Suppressor macrophage (primary cell): ENCODE measurements at places on chromosomes 16 and 17.

DNA sequence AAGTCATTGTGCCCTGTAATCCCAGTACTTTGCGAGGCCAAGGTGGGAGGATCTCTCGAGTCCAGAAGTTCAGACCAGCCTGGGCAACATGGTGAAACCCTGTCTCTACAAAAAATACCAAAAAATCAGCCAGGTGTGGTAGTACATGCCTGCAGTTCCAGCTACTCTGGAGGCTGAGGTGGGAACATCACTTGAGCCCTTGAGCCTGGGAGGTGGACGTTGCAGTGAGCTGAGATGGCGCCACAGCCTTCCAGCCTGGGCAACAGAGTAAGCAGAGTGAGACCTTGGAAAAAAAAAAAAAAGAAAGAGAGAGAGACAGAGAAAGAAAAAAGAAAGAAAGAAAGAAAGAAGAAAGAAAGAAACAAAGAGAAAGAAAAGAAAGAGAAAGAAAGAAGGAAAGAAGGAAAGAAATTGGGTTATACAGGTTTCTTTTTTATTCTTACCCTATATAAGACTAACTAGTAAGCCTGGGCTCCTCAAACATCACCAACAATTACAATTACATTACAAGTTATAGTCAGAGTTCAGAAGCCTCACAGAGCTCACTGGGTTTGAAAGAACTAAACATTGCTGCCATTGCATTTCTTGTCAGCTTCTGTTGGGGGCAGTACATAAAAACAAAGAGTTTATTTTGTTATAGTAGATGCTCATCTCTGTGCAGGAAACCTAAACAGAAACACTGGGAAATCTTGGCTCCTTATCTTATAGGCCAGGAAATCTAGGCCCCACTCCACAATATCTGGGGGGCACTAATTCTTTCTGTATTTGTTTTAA, 6.7 kb upstream of the ABCA9 start:
- no peak for DNase-seq

GRCh38 chr17:78112518-78113471, 15.8 kb downstream of the TMC6 start:
- peak; percentile 88 for DNase-seq

GRCh38 chr17:5651348-5651747, 67.0 kb upstream of the NLRP1 start:
- DNase-seq, result no peak

DNA sequence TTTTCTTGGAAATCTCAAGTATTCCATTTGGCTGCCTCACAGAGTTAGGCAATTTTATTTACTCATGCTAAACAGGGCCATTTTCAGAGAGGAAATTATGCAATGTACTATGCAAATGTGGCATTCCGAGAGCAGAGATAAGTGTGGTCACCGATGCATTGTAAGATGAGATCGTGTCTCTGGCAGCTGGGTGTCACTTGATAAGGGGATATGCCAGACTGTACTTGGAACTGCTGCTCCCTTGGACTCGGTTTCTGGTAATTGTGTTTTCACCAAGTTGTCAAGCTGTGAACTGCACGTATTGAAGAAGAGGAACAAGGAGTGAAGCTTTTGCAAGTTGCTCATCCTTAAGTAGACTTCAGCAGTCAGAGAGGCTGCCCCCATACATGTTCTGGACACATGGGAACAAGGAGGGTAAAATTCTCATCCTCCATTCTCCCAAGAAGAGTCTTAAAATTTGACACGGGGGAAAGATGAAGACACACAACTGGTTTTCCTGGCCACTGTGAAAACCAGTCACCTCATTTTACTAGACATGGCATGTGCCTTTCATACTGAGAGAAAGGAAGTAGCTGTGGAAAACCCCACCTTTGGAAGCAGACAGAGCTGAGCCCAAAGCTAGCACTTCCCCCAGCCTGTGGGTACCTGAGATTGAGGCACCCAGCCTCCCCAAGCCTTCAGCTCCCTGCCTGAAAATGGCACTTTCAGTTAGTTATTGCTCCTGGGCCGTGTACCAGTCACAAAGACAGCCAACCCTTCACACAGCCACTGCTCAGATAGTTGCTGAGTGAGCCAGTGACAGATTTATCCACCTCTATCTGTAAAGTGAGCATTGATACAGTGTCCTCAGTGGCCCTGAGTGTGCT, 150.7 kb downstream of the SOCS1 start:
- DNase-seq, result peak; percentile 54

- peak; percentile 50 for DNase-seq
Measured at GRCh38 chr16:50578137-50578536, 29.9 kb downstream of the NKD1 start.

- no peak for DNase-seq
Measured at GRCh38 chr17:64607862-64608565, 54.1 kb downstream of the SMURF2 start.

DNA sequence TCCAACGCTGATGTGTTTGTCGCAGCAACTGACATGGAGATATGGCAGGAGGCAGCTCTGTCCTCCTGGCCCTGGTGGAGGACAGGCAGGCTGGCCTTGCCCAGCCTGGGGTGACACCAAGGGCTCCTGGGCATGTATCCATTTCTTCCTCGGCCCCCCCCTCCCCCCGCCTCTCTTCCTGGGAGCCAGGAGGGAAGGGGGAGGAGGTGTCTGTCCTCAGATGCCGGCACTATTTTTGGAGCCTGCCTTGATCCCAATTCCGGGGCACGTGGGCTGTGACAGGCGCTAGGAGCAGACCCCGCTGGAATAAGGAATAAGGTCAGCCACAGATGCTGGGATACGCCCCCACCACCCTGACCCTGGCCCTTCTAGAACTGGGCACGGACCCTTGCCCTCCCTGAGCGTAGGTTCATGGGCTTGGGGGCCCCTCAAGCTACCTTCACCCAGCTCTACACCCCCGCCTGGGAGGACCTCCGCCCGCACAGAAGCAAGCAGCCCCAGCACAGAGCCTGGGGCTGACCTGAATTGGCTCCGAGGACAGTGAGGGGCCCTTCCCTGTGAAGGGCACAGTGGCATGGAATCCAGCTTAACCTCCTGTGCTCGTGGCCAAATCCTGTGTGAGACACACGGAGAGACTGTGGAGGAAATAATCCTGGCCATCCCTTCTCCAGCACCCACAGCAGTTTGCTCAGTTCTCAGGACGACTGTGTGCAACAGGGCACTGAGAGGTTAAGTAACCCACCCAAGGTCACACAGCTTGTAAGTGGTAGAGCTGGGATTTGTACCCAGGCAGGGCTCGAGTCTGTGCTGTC, 24.1 kb downstream of the SEC14L5 start:
- no peak for DNase-seq

- DNase-seq, result no peak
Measured at GRCh38 chr16:89473136-89473712, 17.1 kb downstream of the ANKRD11 start.

DNA sequence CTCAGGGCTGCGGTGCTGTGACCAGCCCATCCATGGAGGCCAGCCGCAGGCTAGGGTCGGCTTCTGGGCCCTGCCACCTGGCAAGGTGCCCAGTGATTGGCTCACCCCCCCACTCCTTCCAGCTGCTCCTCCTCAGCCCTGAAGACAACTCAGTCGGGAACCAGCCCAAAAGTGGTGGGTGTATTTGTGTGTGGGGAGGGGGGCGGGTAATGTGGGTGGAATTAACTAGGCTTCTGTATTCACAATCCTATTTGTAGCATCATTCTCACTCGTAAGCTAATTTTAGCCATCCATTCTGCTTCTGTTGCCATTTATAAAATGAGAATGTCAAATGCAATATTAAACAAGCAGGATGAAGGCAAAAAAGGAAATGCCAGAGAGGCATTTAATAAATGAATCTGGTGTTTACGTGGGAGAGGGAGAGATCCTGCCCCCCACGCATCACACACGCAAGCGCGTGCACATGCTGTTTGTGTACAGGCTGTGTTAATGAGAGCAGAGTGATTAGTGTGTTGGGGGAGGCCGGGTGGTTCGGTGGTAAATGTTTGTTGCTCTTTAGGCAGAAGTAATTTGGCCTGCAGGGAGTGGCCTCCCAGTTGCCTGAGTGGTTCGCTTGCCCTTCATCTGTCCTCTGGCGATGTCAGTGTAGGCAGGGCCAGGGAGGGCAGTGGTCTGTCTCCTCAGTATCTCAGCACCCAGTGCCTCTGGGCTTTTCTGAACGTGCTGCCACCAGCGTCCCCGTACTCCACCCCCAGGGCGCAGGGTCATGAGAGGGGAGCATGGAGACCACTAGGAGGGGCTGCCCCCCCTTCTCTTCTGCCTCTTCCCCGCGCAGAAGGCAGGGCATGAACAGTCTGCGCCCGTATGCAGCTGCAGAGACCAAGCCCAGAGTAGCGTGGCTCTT, 140.1 kb downstream of the CCDC182 start:
- DNase-seq, result peak; percentile 23

DNA sequence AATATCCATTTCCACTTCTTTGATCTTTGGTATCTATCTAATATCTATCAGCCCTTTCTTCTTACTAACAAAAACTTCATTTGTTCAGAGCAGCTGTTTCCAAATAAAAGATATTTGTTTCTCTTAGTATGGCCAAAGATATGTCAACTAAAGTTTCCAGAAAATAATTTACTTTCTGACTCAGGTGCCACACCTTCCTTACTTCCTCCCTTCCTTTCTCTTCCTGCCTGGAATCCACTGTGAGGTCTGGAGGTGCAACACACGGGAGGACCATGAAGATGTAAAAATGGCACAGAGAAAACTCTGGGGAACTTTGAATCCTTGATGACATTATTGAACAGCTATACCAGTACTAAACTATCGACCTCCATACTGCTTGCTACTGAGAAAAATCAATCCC, 14.0 kb downstream of the MED13 start:
- DNase-seq, result no peak

DNA sequence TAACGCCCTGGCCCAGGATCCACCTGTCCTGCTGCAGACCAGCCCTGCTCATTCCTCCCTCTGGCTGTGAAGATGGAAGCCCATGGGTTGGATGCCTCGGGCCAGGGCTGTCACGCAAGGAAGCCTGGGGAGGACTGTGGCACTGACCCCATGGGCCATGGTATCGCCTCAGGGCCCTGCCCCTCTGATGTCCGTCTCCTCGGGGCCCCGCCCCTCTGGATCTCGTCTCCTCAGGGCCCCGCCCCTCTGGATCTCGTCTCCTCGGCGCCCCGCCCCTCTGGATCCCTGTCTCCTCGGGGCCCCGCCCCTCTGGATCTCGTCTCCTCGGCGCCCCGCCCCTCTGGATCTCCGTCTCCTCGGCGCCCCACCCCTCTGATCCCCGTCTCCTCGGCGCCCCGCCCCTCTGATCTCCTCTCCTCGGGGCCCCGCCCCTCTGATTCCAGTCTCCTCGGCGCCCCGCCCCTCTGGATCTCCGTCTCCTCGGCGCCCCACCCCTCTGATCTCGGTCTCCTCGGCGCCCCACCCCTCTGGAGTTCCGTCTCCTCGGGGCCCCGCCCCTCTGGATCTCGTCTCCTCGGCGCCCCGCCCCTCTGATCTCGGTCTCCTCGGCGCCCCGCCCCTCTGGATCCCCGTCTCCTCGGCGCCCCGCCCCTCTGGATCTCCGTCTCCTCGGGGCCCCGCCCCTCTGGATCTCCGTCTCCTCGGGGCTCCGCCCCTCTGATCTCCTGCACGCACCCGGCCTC, 24.0 kb downstream of the METRNL start:
- peak; percentile 53 for DNase-seq

DNA sequence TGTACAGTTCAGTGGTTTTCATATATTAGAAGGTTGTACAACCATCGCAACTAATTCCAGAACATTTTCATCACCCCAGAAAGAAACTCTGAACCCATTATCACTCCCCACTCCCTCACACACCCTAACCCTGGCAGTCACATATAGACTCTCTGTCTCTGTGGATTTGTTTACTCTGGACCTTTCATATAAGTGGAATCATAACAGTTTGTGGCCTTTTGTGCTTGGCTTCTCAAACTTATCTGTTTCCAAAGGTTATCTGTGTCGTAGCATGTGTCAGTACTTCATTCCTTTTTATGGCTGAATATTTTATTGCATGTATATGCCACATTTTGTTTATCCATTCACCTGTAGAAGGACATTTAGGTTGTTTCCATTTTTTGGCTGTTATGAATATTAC, 12.4 kb downstream of the TENT4B start:
- DNase-seq, result no peak

- no peak for DNase-seq
Measured at GRCh38 chr16:65967376-65967775, 399.1 kb upstream of the CDH5 start.

DNA sequence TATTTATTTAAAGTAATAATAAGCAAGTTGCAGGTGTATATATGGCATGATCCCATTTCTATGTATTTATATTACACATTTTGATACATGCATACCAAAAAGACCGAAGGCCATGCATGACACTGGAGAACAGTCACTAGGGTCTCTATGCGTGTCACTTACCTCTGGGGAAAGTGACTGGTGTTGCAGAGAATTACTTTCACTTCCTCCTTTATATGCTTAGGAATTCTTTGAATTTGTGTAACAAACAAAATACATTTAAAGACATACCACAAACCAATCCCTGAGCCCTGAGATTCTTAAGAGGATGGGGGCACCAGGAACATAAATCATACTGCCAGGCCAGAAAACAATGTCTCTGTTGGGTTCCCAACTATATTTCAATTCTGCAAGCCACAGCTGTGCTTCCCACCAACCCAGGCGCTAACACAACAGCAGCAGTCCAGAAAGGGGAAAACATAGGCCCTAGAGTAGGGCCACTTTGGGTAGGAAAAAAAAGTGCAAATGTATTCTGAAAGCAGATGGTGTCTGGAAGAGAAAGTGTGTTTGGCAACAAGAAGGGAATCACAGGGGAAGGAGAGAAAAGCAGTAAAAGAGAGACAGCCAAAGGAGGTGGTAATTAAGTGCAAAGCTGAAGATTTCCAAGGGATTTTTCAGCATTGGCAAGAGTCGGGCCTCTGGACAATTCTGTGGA, 24.5 kb upstream of the HYDIN start:
- DNase-seq, result peak; percentile 50

DNA sequence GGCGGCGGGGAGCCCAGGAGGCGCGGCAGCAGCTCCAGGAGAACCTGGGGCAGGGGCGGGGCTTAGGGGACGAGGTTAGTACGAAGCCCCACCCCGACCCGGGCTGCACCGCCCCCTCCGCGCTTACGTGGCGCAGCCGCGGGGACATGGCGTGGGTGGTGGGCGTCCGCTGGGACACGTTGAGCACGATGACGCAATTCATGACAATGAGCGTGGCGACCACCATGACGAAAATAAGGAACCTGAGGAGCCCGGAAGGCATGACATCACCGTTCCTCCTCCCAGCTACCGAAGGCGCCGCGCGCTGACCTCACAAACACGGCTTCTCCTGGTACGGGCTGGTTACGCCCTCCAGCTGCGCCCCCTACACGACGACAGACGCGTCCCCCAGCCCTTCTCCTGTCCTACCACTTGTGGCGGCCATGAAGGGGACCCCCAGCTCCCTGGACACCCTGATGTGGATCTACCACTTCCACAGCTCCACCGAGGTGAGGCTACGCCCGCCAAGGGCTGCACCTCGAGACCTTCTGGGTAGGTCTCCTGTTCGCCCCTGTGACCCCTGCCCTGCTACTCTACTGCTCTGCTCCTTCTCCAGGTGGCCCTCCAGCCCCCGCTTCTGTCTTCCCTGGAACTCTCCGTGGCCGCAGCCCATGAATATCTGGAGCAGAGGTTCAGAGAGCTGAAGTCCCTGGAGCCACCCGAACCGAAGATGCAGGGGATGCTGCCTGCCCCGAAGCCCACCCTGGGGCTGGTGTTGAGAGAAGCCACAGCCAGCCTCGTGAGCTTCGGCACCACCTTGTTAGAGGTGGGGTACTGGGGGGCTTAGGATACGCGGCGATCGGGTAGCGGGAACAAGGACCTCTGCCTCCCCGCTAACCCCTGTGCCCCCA, at the start of gene C17orf107:
C17orf107 (plus strand) TSS at position 196 of the 890 bp plus-strand sequence; CDS start at position 423, 227 bp downstream.
- DNase-seq, result peak; percentile 97
